ENCODE measurements at places on chromosomes 1 and 21.

- no peak for DNase-seq
Observed at GRCh38 chr1:61836649-61837048, 94.4 kb downstream of the PATJ start.

GRCh38 chr21:46226146-46226545, 2.4 kb downstream of the LSS start:
- DNase-seq = no peak

DNA sequence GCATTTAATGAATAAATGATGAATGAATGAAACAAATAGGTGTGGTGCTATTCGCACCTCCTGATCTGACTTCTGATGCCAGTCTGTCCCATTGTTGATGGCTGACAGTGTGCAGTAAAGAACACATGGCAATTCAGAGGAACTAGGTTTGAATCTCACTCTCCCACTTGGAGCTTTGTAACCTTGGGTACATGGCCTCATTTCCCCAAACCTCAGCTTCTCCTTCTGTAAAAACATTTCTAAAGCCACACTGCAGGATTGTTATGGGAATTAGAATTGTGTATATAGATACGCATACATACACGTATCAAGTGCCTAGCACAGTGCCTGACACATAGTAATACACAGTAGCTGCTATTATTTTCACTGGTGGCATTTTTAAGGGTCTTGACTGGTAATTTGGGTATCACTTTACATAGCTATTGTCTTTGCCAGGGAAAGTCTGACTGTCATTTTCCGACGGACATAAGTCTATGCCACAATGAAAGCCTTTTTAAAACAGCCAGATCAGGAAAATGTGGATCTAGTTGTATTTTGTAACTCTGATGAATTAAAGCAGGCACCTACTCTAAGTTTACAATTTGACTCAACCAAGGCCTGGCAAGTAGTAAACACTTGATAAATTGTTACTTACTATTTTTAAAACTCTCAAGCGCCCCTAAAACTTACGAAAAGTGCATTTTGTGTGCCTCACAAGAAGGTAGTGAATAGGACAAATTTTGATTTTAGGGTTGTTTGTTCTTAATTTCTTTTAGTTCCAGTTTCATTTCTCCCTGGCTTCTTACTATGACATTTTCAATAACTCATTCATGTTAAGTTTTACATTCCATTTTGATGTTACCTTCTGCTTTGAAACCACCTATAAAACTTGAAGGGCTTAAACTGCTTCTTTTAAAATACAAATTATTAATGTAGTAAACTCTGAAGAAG, 164.4 kb downstream of the SDCCAG8 start:
- DNase-seq = no peak

GRCh38 chr1:248009681-248010080, 3.8 kb upstream of the OR2L5 start:
- DNase-seq = no peak

GRCh38 chr1:168726281-168726680, 2.7 kb downstream of the DPT start:
- DNase-seq = no peak

DNA sequence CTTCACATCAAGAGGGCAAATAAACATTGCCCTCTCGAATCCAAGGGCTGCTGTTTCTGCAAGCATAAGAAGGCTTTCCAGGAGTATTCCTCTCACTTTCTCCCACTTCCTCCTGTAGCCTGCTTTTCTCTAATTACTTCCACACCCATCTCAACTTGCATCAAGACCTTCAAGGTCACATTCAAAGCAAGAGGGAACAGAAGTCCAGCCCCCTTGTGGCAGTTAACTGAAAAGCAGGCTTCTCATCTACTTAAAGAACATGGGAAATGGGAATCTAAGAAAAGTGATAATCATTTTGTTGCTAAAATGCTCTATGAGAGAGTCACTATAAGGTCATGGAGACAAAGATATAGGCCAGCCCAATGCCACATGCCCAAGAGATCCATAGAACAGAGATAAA, 874.4 kb downstream of the KCNT2 start:
- no peak for DNase-seq

DNA sequence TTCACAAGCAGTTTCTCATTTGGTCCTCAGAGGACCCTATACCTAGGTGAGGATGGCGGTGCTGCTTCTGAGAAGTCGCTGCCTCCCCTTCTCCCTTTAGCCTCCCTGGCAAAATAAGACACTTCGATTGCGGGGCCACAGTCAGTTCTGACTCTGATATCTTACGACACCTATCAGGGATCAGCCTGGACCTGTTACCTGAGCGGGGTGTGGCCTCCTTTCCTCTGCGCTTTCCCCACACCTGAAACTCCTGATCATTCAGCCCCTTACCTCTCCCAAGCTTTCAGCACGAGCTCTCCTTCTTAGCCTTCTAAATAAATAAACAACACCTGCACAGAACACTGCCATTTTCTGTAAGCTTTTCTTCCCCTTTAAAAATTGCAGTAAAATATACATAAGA, 24.6 kb upstream of the GPR137B start:
- no peak for DNase-seq

- DNase-seq = no peak
Observed at GRCh38 chr1:89527750-89528381, 3.2 kb downstream of the LRRC8B start.

GRCh38 chr21:46667741-46668380, 32.4 kb downstream of the PRMT2 start:
- peak; percentile 39 for DNase-seq

DNA sequence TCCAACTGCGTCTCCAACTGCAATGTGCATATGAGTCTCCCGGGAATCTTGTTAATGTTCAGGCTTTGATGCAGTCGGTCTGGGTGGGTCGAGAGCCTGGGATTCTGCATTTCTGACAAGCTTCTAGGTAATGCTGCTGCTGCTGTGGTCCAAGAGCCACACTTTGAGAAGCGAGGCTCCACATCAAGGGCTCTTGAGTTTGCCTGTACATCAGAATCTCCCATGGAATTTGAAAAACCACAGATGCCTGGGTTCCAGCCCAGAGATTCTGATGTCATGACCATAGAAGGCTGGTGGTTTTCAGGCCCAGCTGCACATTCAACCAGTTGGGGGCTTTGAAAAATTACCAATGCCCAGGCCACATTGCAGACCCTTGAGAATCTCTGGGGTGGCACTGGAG, 93.9 kb upstream of the TARDBP start:
- peak; percentile 63 for DNase-seq

GRCh38 chr1:33468967-33469366, 3.5 kb upstream of the ZSCAN20 start:
- DNase-seq = no peak

GRCh38 chr1:118136187-118136941, 48.7 kb downstream of the SPAG17 start:
- peak; percentile 62 for DNase-seq

DNA sequence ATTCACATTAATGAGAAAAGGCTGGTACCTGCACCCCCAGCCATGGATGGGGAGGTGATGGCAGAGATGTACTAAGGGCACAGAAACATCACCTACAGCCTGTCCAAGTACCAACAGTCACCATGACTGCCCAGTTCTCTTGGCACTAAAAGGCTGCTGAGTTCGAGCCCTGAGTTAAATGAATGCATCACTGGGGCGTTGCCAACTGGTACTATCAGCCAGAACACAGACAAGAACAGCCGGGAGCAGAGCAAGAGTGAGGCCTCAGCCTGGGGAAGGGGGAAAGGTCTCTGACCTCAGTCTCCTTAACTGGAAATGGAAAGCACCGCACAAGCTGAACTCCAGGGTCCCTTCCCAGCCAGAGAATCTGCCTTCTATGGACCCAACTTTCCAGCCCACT, 60.5 kb downstream of the GLIS1 start:
- no peak for DNase-seq

GRCh38 chr1:35808450-35809113, 766 bp downstream of the AGO4 start:
- peak; percentile 19 for DNase-seq

DNA sequence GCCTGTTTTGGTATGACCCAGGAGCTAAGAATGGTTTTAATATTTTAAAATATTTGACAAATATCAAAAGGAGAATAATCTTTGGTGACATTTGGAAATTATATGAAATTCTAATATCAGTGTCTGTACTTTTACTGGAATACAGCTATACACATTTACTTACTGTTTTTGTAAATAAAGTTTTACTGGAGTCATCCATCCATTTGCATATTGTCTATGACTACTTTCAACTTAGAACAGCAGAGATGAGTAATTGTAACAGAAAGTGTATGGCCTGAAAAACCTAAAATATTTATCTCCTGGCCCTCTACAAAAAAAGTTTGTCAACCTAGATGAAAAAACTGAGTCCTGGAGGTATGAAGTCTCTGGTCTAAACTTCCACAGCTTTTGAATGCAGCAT, 5.8 kb upstream of the MAP3K7CL start:
- no peak for DNase-seq

DNA sequence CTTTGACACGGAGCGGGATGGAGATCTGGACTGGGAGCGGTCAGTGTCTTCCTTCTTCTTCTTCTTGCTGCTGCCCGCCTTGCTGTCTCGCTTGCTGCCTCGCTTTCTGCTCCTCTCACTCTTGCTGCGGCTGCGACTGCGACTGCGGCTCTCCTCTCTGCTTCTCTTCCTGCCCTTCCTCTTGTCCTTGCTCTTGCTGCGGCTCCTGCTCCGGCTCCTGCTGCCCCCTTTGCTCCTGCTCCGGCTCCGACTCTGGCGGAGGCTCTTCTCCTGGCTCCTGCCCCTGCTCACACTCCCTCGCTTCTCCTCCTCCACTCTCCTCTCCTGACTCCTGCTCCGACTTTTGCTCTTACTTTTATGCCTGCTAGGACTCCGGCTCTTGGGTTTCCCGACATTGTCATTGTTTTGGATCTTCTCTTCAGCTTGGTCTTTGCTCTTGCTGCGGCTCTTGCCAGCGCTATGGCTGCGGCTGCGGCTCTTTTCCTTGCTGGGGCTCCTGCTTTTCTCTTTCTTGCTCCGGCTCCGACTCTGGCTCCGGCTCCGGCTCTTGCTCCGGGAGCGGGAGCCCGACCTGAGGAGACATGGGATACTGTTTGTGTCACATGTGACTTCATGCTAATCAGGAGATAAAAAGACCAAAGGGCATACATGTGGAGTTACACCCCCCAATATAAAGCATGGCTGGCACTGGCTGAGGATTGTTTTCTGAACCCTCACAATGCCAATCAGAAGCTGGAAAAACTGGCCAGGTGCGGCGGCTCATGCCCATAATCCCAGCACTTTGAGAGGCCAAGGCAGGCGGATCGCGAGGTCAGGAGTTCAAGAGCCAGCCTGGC, 25.2 kb upstream of the TMEM200B start:
- no peak for DNase-seq

DNA sequence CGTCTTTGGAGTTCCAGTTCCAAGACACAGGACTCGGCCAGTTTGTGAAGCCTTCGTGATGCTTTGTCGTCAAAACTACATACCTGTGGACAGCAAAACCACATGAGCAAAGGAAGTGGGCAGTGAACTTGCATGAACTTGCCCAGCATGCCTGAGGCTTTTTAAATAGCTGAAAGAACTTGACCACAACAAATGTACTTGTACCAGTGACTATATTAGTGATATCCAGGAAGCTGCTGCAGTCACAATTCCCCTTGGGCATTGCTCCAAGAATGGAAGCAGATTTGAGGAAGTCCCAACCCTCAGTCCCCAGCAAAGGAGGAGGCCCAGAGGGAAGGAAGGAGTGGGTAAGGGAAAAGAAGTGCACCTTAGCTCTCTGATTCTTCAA, 2.6 kb downstream of the FUCA1 start:
- peak; percentile 88 for DNase-seq

- no peak for DNase-seq
Observed at GRCh38 chr1:100267284-100267683, 1.3 kb downstream of the RTCA start.

- no peak for DNase-seq
Observed at GRCh38 chr1:92478393-92478792, 8.3 kb downstream of the GFI1 start.

- peak; percentile 78 for DNase-seq
Observed at GRCh38 chr1:1019122-1019999, 559 bp upstream of the AGRN start.

GRCh38 chr1:78088015-78088414, 42.2 kb downstream of the GIPC2 start:
- DNase-seq = no peak

- DNase-seq = no peak
Observed at GRCh38 chr1:119380304-119380703, 11.7 kb downstream of the HAO2 start.

DNA sequence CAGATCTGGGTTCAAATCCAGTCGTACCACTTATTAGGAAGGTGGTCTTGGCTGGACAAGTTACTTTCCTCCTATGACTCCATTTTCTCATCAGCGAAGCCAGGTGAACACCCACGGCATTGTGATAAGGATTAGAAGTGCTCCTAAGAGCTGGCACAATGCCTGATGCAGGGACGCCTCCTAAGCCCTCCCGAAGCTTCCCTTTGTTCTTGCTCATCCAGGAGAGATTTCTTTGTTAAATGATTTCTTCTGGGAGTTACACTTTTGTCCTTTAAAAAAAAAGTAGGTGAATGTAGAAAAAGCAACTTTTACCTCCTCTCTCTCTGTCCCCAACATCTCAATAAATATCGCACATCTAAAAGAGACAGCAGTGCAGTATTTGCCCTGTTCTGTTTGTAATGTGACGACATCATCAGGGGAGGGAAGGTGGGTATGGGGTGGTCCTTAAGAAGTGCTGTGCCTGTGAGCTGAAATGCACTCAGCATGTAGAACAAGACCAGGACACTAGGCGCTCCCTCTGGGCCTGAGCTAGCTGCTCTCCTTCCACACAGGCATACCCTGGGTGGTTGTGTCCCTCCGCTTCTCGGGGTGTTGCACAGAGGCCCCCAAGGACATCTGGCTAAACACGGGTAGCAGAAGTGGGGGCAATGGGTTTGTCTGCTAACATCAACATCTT, 43.9 kb downstream of the SUSD4 start:
- DNase-seq = no peak

DNA sequence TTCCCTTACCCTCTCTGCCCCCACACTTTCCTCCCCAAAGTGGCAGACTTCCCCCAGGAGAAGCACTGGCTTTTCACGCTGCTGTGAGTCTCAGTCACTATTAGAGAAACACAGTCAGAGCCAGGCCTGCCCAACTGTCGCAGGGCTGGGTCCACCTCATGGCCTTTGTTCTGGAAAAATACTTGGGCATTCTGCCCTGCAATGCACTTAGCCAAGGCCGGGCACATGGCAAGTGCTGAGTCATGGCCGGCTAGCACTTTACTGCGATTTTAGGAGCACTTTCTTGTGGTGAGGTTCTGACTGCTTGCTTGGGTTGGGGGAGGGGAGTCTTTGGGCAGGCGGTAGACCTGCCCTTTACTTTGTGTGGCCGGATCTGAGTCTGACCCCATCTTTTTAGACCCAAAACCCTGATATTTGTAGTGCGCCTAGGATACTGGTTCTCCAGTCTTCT, 7.7 kb downstream of the EPHX1 start:
- peak; percentile 89 for DNase-seq

DNA sequence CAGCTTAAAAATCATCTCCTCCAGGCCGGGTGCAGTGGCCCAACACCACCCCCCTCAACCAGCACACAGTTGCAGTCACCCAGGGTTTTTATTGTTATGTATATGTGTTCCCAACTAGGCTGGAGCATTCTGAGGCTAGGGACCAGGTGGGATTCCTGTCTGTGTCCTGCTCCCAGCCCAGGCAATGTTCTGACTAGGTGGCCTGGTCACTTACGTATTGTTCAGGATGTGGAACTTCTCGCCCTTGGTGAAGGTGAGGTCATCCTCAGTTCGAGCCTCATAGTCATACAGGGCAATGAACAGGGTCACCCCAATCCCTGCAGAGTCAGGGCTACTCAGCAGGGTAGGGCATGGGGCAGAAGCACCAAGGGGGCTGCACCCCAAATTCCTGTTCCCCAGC, 12.2 kb downstream of the FGR start:
- no peak for DNase-seq
